Stimulated activated CD8-positive, alpha-beta memory T cell treated with anti-CD3 and anti-CD28 coated beads, Interleukin-15, amount 100 ng/mL, for 48 hours (primary cell): ENCODE measurements at places on chromosomes 2 and 18.

DNA sequence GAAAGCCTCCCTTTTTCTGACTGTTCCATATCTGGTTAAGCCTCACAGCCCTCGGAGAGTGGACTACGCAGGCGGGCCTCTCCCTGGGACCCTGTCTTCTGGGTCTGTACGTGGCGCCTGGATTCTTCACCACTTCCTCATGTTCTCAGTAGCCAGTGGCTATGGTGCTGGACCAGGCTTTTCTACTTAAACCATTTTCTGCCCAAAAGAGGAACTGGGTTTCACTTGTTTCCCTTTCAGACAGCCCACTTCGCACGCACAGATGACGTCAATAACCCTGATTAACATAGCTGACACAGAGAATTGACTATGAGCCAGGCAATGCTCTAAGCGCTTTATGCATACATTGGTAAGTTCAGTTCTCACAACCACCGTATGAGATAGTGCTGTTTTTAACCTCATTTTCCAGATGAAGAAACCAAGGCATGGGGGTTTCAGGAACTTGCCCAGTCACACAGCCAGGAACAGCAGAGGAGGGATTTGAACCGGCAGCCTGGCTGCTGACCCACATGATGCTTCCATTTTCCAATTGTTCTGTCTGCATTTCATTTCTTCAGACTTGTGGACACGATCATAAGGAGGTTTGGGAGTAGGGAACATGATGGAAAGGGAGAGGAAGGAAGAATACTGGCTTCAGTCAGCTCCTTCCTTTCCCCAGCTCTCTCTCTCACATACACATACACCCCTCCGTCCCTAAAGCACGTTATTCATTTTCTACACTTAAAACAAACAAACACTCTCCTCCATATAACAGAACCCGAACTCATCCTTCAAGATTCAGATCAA lies 41.7 kb downstream of the MYOM1 start:
- DNase-seq, result no peak

DNA sequence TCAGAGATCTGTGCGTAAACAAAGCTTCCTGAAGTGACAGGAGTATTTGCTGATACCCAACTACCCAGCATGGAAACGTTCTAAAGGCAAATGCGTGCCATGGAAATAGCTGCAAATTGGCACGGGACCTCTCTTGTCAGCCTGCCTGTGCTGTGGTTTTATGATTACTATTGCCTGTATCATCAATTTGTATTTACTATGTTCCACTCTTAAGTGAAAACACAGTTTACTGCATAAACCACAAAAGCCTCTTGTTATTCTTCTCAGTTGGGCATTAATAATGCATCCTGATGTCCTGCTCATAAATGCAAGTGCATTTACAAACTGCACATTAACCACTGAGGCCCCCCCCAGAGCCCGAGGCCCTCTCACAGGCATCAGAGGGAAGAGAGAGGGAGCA lies 196.6 kb upstream of the SLC35G4 start:
- no peak for DNase-seq

GRCh38 chr2:216897561-216898203 lies 37.8 kb upstream of the TNP1 start:
- DNase-seq, result no peak

GRCh38 chr2:183610724-183611123 lies 486.5 kb downstream of the NUP35 start:
- DNase-seq, result no peak

- DNase-seq, result no peak
Observed at GRCh38 chr18:33123862-33124518, 316.5 kb downstream of the CCDC178 start.

GRCh38 chr2:217816396-217816869 lies 186.4 kb downstream of the TNS1 start:
- no peak for DNase-seq

GRCh38 chr2:157307021-157307420 lies 18.6 kb downstream of the ERMN start:
- DNase-seq, result no peak

DNA sequence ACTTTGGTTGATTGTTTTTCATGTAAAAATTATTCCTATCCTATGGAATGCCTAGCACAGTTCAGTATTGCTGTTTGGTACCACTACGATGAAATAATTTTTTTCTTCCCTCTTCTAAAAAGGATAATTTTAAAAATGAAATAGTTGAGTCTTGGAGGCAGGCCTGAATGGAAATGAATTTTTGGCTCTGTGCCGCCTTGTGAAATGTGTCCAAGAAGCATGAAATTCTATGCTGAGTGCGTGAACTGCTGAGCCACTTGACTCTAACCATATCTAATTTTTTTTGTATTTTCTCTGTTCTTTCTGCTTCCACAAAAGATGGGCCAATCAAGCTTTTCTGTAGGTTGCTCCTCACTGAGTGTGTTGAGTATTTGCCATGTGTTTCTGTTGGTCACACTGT lies 95.0 kb downstream of the PRPF40A start:
- DNase-seq, result no peak

DNA sequence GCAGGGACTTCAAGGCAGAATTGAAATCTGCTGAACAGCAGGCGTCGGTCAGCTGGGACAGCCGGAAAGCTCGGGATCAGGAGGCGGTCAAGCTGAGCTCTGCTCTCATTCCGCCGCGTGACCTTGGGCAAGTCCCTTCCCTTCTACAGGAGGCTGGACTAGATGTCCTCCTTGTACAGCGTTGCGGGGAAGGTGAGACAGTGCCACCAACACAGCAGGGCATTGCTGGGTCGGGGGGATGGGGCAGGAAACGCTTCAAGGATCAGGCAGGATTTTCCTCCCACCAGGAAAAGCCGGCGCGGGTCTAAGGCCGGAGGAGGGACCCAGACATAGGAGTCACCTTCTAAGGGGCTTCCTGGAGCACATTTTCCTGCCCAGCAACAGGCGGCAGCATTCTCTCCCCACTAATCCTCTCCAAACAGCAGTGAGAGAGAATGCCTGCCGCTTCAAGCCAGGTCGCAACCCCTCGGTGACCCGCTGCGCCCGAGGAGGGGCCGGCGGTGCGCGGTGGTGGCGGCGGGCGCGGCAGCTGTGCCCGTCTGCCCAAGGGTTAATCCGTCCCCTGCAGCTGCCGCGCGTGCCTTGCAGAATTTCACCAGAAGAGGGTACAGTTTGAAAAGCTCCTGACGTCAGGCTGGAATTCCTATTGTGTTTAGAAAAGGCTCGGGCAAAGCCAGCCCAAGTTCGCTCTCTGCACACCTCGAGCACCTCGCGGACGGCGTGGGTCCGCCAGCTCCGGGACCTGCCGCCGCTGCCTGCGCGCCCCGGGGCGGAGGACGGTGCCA lies at the start of gene KCNF1:
Gene KCNF1 (plus strand): TSS at position 644 of the 785 bp plus-strand sequence. CDS start 493 bp downstream, outside the sequence.
- DNase-seq, result no peak

DNA sequence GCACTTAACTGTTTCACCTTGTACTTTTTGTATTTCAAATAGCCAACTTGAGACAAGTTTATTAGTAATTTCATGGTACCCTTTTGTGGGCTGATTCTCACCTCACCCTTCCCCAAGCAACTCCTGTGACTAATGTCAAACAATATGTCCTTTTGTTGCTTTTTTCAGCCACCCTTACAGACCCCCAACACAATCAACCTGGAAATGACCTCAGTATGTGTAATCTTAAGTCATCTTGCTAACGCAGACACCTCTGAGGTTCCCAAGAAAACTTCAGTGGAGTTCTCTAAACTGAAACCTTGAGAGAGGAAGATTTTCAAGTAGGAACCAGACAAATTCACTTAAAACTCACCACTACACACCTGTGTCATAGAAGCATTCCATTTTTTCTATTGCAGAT lies 69.5 kb downstream of the KYNU start:
- DNase-seq, result no peak

- DNase-seq, result no peak
Observed at GRCh38 chr2:69743847-69744264, 1.9 kb downstream of the ANXA4 start.

- no peak for DNase-seq
Observed at GRCh38 chr2:172147944-172148650, 45.4 kb upstream of the DLX2 start.

DNA sequence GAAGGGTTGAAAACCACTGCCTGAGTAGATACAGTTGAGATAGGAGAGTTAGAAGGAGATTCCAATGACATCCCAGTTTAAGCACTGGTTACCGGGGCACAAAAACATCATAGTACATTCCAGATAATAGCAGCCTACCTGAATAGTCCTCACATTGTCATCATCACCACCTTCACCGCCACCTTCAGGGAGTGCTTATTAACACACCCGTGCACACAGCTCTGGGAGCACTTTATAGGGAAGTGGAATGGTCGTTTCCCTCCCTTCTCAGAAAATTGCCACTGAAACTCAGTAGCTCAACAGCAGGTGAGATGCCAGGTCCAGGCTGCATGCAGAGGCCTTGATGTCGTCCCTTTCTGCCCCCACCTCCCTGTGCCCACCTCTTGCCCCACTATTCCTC lies 8.2 kb downstream of the SERPINB7 start:
- no peak for DNase-seq

GRCh38 chr2:146847846-146848245 lies 997.0 kb upstream of the ACVR2A start:
- DNase-seq, result no peak

GRCh38 chr2:45781464-45781811 lies 130.0 kb downstream of the PRKCE start:
- no peak for DNase-seq

- DNase-seq, result no peak
Observed at GRCh38 chr2:119291588-119292167, 68.0 kb downstream of the STEAP3 start.

DNA sequence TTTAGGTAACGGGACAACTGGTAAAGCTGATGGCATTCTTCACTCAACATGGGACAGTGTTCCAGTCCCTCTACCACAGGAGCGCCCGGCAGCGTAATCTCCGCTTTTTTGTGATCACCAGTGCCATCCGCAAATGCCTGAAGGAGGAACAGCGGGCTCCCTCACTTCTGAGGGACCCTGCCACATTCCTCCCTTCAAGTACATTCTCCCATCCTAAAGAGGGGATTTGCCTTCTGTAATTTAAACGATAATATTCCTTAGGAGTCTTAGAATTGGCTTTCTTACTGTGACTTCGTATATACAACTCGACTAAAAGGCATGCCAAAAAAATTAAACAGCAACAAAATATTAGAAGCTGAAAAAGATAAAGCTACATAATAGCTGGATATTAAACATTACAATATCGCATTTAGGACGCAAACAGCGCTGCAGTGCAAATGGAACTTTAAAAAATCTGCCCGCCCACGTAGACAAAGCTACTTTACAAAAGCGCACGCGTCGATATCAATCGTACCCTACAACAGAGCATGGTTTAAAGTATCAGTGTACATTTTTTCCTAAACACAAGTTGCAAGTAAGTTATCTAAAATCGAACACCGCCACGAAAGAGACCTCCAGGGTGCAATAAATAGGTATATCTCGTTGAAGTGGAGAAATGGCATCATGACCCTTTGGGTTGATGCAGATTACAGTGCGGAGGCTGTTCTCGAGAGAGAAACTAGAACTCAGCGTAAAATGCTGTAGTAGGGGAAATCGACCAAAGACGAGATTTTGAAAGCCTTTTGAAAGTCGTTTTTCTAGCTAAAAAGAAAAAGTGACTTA lies 2.3 kb upstream of the VSNL1 start:
- DNase-seq, result no peak

GRCh38 chr2:115369400-115369799 lies 927.0 kb downstream of the DPP10 start:
- DNase-seq, result no peak

- no peak for DNase-seq
Observed at GRCh38 chr2:217585362-217585761, 417.4 kb downstream of the TNS1 start.

DNA sequence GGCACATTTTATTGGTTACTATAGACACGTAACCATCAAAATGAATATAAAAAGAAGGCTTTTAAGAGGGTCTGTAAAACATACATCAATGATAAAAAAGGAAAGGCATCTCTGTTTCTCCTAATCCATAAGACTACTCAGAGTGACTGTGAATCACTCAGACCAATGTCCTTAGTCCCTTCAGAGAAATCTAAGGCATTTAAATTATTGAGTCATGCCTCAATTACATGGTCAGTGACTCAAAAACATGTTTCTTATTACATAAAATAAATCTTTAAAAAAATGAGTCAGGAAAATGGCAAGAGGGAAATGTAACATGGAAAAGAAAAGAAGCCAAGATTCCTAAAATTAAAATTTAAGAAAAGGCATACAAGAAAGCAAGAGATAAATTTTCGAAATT lies 146.6 kb downstream of the ERBB4 start:
- no peak for DNase-seq

- no peak for DNase-seq
Observed at GRCh38 chr2:192697880-192698279, 503.1 kb upstream of the TMEFF2 start.

DNA sequence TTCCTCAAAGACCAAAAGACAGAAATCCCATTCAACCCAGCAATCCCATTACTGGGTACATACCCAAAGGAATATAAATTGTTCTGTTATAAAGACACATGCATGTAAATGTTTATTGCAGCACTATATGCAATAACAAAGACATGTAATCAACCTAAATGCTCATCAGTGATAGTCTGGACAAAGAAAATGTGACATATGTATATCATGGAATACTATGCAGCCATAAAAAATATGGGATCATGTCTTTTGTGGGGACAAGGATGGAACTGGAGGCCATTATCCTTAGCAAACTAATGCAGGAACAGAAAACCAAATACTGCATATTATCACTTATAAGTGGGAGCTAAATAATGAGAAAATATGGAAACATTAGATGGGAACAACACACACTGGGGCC lies 2.7 kb upstream of the HNMT start:
- no peak for DNase-seq

DNA sequence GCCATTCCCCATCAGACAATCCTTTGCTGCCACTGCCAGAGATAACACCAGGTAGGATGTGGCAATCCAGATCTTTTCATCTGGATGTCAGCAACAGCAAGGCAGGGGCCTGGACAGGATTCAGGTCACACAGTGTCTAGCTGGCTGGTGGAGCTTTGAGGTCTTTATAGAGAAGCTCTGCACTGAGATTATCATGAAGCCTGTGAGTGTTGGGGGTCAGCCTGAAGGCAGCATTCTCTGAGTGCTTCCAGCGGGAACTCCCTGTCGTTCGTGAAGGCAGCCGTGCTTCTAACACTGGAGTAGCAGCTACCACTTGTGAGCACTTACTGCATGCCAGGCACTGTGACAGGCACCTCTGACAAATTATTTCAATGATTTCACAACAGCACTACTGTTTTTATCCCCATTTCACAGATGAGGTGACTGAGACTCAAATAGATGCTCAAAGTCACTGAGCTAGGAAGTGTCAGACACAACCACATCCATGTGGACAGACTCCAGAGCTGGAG lies 85.7 kb downstream of the SEMA4F start:
- no peak for DNase-seq

GRCh38 chr18:61703508-61703907 lies 189.3 kb downstream of the RNF152 start:
- DNase-seq, result no peak
